PC-9 (cell line): ENCODE measurements at places on chromosomes 5 and 9. TPM values are rescaled to one million over a fixed set of nuclear protein-coding genes. Genes with fewer than 3 reads are reported as not detected.

Gene ADCY2
- total RNA-seq: not detected in 2 replicates

Gene PDZD2
- not detected in 2 replicates for total RNA-seq

Gene RABEPK
- 28.9 and 29.7 TPM in 2 replicates for total RNA-seq

Gene PDE8B
- 1.7 and 1.8 TPM in 2 replicates for total RNA-seq

Gene MAMDC2
- total RNA-seq: 1.7 and 2.7 TPM in 2 replicates

Gene KLF4
- total RNA-seq: 48.5 and 49.0 TPM in 2 replicates

Gene PCDHAC2
- 2.8 and 3.4 TPM in 2 replicates for total RNA-seq

Gene ARID3C
- not detected in 2 replicates for total RNA-seq

Gene SLC36A3
- not detected in 2 replicates for total RNA-seq

Gene PCDHA4
- total RNA-seq: not detected in 2 replicates

GRCh38 chr5:112779531-112779930 lies 41.8 kb downstream of the APC start:
- no peak for DNase-seq

GRCh38 chr5:120382833-120383232 lies 81.3 kb upstream of the PRR16 start:
- no peak for DNase-seq

DNA sequence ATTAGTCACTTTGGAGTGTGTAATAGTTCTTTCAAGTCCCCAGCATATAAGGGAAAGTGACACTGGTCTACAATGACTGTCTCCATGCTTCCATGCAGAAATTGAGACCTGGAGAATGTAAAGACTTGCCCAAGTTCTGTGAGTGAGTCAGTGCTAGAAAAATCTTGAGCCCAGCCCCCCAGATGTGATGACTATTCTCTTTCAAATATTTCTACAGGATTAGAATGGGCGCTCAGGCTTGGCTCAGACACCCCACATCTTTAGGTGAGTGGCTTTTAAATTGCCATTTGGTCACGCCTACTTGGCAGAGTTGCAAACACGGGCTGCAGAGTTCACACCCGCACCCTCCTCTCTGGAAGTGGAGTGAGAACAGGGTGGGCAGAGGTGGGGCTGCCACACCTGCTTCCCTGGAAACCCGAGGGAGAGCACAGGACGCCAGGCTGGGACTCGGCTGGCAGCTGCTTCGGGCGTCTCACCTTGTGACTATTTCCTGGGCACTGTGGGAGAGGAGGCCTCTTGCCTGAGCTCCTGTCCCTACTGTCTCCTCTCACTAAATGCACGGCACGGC lies 37.6 kb downstream of the ROPN1L start:
- peak; percentile 97 for DNase-seq

GRCh38 chr9:90956026-90956810 lies 154.6 kb downstream of the SYK start:
- no peak for DNase-seq

DNA sequence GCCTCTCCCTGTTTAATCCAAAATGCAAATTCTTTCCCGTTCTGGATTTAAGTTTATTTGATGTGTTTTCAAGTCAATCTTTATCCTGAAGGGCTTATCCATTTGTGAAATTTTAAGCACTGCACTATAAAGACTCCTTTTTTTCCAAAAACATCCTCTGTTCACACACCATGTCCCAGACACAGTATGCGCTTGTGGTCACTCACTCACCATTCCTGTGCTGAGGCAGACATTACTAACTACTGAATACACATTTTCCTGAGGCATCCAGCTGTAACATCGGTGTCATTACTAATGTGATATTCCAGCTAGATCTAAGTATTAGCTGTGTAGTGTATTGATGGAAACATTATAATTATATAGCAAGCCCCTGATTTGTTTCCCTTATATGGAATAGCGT lies 298.4 kb downstream of the KCTD16 start:
- DNase-seq: no peak

DNA sequence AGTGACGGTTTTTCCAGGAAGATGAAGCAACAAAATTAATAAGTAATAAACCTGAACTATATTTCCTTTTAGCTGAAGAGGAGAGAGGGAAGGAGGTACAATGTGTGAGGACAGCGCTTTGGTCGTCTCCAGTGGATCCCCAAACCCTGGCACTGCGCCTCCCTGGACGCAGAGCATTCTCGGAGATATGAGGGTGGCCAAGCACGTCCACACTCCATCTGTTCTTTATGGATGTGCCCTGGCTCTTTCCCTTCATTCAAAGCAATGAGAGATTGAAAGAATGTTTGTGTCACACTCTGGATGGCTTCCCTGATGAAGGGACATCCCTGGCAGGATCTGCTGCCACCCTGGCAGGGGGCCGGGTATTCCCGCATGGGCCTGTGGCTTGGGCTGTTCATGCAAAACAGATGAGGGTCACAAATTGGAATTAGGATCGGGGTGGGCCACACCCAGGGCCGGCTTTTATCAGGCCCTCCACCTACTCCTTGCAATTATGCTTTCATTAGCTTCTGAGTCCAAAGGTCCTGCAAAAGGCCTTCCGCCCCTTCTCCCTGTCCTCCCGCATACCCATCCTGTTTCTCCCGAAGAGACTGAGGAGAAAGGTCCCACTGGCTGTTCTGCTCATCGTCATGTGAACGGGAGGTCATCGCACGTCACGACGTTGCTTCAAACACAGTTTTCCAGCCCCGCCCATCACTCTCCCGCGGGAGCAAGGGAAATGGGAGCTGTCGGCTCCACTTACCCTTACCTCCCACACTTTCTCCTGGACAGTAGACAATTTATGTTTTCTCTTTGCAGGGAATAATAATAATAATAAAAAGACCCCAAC lies 286.1 kb upstream of the IRX4 start:
- no peak for DNase-seq

DNA sequence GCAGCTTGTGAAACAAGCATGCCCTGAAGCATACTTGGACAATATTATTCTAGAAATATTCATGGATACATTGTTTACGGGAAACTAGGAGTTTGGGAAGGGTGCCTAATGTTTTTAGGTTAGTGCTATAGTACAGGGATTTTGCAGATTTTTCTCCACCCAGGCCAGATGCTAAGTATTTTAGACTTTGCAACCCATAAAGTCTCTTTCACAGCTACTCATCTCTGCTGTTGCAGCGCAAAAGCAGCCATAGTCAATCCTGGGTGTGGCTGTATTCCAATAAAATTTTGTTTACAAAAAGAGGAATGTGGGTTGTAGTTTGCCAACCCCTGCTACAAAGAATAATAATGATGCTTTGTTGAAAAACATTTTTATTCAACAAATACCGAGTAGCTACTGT lies 106.2 kb downstream of the CEMIP2 start:
- no peak for DNase-seq

DNA sequence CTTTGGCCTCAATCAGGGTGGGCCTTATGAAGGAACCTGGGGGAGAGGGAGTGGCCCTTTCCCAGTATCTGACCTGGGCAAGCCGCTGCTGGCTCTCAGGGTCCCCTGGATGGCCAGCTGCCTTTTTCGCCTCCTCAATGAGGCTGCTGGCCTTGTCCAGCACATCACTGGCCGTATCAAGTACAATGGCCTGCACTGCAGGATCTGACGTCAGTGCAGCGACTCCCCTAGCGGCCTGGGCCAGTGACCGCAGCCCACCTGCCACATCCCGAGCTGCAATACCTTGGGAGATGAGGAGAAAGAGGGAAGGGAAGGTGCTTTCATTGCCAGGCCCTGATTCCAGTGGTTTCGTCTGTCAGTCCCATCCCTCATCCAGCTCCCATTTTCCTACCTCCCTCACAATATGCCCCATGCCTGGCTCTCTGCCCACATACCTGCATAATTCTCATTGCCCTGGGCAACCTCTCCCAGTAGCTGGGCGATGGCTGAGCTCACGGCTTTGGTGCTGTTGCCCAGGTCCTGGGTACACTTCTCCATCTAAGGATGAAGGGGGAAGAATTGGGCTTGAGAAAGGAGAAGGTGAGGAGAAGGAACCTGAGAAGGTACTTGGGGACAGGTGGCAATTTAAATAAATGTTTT lies 19.1 kb downstream of the TLN1 start:
- no peak for DNase-seq

GRCh38 chr9:112789891-112790774 lies 39.6 kb downstream of the SNX30 start:
- no peak for DNase-seq

GRCh38 chr5:175444060-175444904 lies at the start of gene DRD1:
Gene DRD1 (minus strand): TSS chr5:175444182. CDS start chr5:175443099, 1,083 bp downstream.
- no peak for DNase-seq

GRCh38 chr9:37283730-37284325 lies 138.7 kb upstream of the GRHPR start:
- DNase-seq: no peak
